ENCODE measurements at places on chromosomes 1 and 21. TPM values are rescaled to one million over a fixed set of nuclear protein-coding genes. Genes with fewer than 3 reads are reported as not detected.

OR2L3 gene
- not detected for total RNA-seq

DISC1 gene
- total RNA-seq, result 14.7 TPM

YOD1 gene
- total RNA-seq, result 7.7 TPM

ADAM30 gene
- not detected for total RNA-seq

LCA5L gene
- not detected for total RNA-seq

TRIM67 gene
- total RNA-seq, result not detected

VHLL gene
- total RNA-seq, result not detected

TRIM63 gene
- total RNA-seq, result not detected

RASSF5 gene
- 195 TPM for total RNA-seq

TDRD5 gene
- total RNA-seq, result not detected

KCNK2 gene
- not detected for total RNA-seq

KCNH1 gene
- total RNA-seq, result not detected

SLC22A15 gene
- total RNA-seq, result 0.40 TPM

IL19 gene
- not detected for total RNA-seq

OVAAL gene
- total RNA-seq, result not detected

OLFML2B gene
- not detected for total RNA-seq

EXTL1 gene
- total RNA-seq, result not detected

PRAMEF2 gene
- not detected for total RNA-seq

CRP gene
- total RNA-seq, result not detected

CLIC4 gene
- 7.1 TPM for total RNA-seq

ATP6V1G3 gene
- total RNA-seq, result not detected

FNDC10 gene
- total RNA-seq, result 9.3 TPM

TAS1R1 gene
- total RNA-seq, result not detected

S100A3 gene
- total RNA-seq, result not detected

ADSS2 gene
- total RNA-seq, result 54.6 TPM

CASP9 gene
- total RNA-seq, result 10.7 TPM

GSTM1 gene
- total RNA-seq, result 30.2 TPM

TMEM222 gene
- 38.5 TPM for total RNA-seq

RIPPLY3 gene
- not detected for total RNA-seq

AMY2A gene
- not detected for total RNA-seq

CR1 gene
- total RNA-seq, result 0.08 TPM

CIART gene
- total RNA-seq, result 2.3 TPM

MMP23B gene
- 1.7 TPM for total RNA-seq

LCE1A gene
- not detected for total RNA-seq

HES3 gene
- not detected for total RNA-seq

ADORA1 gene
- total RNA-seq, result not detected

SLAMF8 gene
- 1.3 TPM for total RNA-seq

NFIA gene
- total RNA-seq, result 0.78 TPM

ZYG11A gene
- total RNA-seq, result 0.13 TPM

TNFRSF14 gene
- total RNA-seq, result 86.5 TPM

MIGA1 gene
- 10.7 TPM for total RNA-seq

GAS5 gene
- total RNA-seq, result 367 TPM

All from activated CD8-positive, alpha-beta T cell treated with anti-CD3 and anti-CD28 coated beads, Interleukin-2, amount 10 ng/mL, durations not matched to agents 7 days and 5 days (primary cell).